ENCODE measurements at places on chromosomes 2 and 18. TPM values are rescaled to one million over a fixed set of nuclear protein-coding genes. Genes with fewer than 3 reads are reported as not detected.

The FAM210A gene
- total RNA-seq: 32.9 TPM

The SOWAHC gene
- 0.53 TPM for total RNA-seq

The MSTN gene
- total RNA-seq: not detected

The CCL20 gene
- 105 TPM for total RNA-seq

The MROH2A gene
- total RNA-seq: not detected

The GALNT1 gene
- total RNA-seq: 39.5 TPM

The STPG4 gene
- not detected for total RNA-seq

The MYO5B gene
- total RNA-seq: 0.13 TPM

The MC2R gene
- not detected for total RNA-seq

The SPP2 gene
- total RNA-seq: not detected

Data from activated T-cell treated with anti-CD3 and anti-CD28 coated beads, Interleukin-2, amount 50 U/mL, for 4 hours (primary cell).